ENCODE measurements at places on chromosomes 1 and 21.

GRCh38 chr1:55685560-55685959 is 470.4 kb upstream of the USP24 start:
- DNase-seq: no peak

GRCh38 chr1:154326546-154327465 is 1.5 kb downstream of the ATP8B2 start:
- no peak for DNase-seq

- no peak for DNase-seq
These were observed 177.5 kb downstream of the SETD4 start for GRCh38 chr21:35882791-35883240.

DNA sequence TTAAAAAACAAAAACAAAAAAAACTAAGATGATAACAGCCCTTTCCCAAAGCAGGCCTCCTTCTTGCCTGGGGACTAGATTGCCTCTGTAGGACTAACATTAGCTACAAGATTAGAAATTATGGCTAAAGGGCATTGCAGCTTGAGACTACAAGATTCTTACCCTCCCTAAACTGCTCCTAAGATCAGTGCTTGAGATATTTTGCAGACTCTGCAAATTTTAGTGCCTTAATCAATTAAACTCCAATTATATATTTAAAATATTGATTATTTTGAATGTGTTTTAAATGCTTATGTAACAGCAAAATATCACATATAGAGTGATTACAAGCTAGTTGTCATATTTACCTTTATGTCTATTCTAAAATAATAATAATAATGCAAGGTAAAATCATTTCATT is 47.4 kb upstream of the SLC5A9 start:
- DNase-seq: no peak

GRCh38 chr1:221294242-221294641 is 415.0 kb downstream of the HLX start:
- no peak for DNase-seq

- no peak for DNase-seq
These were observed 28.9 kb upstream of the CLSTN1 start for GRCh38 chr1:9852410-9853248.

DNA sequence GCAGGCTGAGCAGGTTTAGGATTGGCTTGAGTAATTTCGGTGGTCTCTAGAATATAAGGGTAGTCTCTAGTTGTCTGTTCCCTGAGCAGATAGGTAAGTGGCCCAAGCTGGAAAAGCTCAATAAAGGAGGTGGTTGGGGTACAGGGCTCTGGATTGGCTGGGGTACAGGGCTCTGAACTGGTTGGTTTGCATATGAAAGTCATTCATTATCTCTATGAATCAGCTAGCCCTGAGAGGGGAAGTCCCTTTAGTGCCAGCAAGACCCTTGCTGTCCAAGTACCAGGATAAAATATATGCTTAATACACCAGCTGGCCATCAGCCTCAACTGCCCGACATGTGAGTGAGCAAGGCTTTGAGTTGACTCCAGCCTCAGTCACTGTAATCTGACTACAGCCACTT is 93.0 kb downstream of the ZBTB18 start:
- DNase-seq: no peak

DNA sequence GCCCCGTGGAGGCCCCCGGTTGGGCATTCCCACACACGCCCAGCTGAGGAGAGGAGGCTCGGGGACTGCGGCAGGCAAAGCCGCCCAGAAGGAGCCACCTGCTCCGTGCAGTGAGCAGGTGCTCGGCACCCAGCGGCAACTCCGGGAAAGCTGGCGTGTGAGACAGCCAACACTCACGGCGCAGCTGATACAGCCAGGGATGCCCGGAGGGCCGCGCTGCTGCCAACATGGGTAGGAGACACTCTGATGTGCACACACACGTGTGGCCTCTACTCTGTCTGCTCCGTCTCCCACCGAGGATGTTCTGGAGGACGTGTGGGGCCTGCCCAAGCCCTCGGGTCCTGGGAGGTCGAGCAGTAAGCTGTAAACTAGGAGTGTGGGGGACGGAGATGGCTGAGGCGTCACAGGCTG is 12.9 kb downstream of the MORN1 start:
- DNase-seq: no peak

GRCh38 chr1:219489636-219490035 is 123.3 kb downstream of the ZC3H11B start:
- DNase-seq: no peak

GRCh38 chr1:151158326-151158725 is 1.9 kb downstream of the TNFAIP8L2 start:
- peak; percentile 43 for DNase-seq

GRCh38 chr1:17236779-17237560 is 11.9 kb upstream of the PADI3 start:
- DNase-seq: peak; percentile 79

- DNase-seq: no peak
These were observed 80.1 kb upstream of the IVNS1ABP start for GRCh38 chr1:185397183-185397582.

GRCh38 chr1:235074523-235075047 is 54.1 kb downstream of the TOMM20 start:
- peak; percentile 54 for DNase-seq

GRCh38 chr1:55050283-55050682 is 10.9 kb downstream of the PCSK9 start:
- DNase-seq: no peak

GRCh38 chr1:151611288-151611790 is 511 bp upstream of the SNX27 start:
- no peak for DNase-seq

DNA sequence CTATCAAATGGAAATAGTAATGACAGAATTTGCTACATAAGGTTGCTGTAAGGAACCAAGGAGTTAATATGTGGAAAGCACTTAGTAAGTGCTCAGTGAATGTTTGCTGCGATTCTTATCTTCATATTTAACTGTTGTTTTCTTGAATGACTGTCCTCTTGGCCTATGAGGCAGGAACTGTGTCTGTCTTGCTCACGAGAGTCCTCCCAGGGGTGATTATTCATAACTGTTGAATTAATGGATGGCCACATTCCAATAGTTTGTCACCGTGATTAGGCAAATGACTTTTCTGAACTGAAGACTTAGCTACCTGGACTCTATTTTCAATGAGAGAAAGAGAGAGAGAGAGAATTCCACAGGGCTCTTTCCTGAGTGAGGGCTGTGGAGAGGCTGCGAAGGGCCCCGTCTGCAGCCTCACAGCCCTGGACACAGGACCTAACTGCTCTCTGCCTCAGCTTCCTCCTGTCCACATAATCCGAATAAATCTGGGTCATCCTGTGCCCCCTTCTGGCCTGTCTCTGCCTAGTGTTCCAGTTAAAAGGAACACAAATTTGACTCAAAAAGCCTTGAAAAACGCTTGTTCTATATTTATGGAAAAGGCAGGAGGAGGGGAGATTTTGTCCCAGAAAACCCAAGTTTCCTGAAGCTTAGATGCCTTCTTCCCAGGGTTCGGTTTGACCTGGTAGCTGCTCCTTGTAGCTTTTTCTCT is 8.5 kb downstream of the EDN2 start:
- no peak for DNase-seq

DNA sequence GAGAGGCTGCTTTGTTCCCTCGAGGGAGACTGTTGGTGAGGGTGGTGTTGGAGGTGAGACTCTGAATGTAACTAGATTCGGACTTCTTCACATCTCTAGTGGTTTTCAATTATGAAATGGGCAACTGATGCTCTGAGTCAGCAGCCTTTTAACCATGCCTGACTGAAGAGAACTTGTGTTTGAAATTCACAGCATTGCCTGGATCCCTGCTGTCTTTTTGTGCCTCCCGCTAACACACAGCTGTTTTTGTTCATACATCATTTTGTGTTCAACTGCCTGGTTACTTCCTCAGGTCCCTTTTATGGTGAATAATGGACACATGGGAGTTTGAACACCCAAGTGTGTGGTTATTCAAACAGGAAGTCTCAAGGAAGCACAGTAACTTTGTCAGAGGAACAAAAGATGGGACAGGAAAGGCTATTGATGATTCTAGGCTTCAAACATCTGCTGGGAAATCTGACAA is 16.8 kb downstream of the LAMC1 start:
- no peak for DNase-seq

GRCh38 chr1:33895396-33895795 is 31.5 kb downstream of the HMGB4 start:
- DNase-seq: no peak

DNA sequence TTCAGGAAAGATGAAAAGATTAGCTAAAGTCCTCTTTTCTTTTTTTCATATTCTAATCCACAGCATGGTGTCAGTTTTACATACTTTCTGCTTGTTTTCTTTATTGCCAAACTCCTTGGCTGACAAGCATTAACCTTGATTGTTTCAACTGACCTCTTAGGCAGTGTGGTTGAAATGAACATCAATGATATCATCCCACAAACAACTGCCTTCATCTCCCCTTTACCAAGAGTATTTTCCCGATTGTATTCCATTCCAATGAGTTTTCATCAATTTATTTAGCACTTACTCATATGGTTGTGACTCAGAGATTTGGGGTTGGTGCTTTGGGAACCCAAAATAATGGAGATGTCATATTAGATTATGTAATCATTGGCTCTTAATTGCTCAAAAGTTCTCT is 71.8 kb downstream of the SPAG17 start:
- no peak for DNase-seq

DNA sequence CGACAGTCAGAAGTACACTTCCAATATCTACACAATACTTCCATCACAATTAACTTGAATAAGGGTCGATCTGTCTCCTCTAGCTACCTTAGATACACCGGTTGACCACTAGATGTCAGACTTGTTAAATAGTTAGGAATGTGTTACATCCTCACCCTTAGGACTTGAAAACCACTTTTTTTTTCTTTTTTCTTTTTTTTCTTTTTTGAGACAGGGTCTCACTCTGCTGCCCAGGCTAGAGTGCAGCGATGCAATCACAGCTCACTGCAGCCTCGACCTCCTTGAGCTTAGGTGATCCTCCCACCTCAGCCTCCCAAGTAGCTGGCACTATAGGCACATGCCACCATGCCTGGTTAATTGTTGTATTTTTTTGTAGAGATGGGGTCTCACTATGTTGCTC is 120.4 kb upstream of the GREM2 start:
- no peak for DNase-seq

- no peak for DNase-seq
These were observed 5.9 kb upstream of the STUM start for GRCh38 chr1:226542623-226543103.

- peak; percentile 48 for DNase-seq
These were observed 6.7 kb downstream of the LMO4 start for GRCh38 chr1:87335175-87335884.

DNA sequence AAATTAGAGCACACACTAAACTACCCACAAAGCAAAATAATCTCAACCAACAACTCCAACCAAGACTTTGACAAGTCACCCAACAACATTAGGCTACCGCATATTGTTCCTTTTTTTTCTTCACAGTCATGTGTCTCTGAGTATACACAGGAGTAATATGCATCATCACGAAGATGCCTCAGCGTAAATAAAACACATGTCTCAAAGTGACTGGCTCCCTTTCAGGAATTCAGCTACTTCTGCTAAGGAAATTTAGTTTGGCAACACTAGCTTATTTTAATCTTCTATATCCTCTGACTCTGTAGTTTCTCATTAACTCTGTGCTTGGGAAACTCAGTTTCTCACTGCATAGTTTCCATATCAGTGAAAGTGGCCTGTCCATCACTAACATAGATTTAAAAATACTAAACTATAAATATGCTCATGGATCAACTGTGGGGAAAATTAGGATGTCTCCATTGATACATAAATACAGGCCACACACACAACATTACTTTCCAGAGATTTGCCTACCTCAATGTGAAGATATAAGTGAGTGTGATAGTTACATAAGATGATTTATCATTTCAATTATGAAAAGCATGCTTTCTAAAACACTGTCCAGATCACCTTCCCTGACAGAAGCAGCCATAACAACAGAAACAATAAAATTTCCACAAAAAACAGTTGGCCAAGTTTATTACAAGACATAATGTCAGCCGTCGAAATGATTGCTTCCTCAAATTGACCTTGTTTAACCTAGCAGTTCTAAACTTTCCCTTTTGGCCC is 113.2 kb downstream of the PTGER3 start:
- no peak for DNase-seq

DNA sequence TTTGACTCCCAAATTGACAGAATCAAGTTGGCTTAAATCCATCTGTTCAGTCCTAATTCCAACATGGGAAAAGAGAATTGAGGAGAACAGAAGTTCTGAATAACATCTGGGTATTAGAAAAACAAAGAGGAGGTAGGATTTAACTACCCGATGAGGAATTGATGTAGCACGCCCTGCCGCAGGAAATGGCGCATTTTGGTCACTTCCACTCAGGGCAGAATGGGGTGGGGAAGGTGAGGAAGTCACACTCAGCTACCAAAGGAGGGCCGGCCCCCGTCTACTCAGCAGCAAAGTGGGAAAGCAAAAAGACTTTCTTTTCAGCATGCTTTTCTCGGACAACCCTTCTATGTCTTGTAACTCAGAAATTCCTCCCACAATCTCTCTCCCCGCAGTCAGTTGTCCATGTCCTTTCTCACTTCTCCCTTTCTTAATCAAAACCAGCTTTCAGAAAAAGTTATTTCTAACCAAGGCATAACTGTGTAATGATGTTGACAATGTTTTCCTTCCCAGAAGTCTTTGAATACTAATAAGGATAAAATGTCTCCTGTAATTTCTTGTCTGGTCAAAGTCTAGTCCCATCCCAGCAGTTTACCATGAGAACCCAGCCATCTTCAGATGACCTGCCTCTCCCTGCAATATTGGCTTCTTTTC is 60.5 kb upstream of the SIPA1L2 start:
- no peak for DNase-seq

GRCh38 chr1:184870319-184870718 is 104.0 kb downstream of the NIBAN1 start:
- DNase-seq: no peak

DNA sequence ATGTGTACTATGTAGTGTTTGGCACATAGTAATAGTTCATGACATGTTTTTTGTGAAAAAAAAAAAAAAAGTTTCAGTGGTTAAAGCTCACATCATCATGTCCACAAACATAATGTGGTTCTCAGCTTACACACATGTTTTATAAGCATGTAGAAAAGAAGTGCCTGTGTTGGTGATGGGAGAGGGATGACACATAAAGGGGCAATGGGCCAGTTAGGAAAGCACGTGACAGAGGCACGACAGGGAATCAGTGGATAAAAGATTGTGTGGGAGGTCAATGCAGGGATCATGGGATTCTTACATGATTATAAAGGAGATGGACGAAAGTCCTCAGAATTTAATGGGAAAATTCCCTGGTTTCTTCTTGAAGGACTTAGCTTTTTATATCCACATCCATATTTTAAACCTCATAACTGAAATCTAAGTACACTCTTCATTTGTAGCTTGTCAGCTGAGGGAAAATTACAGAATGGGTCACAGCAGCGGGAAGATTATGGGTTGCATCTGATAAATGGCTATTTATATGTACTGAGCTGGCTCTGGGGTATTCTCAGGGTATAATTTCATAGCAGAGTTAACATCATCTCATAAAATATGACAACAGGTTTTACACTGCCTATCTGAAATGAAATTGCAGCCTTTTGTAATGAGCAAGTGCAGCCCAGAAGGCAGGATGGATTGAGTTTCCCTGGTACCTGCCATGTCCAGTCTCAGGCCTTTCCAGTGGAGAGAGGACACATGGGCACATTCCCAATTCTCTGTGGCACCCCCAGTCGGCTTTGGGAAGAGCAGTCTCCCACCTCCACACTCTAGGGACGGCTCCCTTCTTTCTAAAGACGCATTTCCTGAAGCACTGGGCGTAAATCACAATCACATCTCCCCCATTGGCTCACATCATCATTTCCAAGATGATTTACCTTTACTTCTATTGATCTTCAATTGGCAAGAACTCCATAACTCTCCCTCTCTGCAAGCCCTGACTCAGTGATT is 42.3 kb upstream of the NHLH2 start:
- DNase-seq: no peak

Data from activated T-cell treated with anti-CD3 and anti-CD28 coated beads for 24 hours (primary cell).